Mesenteric fat pad (tissue), 1 donor: ENCODE measurements at places on chromosomes 1 and 21. TPM values are rescaled to one million over a fixed set of nuclear protein-coding genes. Genes with fewer than 3 reads are reported as not detected.

DNA sequence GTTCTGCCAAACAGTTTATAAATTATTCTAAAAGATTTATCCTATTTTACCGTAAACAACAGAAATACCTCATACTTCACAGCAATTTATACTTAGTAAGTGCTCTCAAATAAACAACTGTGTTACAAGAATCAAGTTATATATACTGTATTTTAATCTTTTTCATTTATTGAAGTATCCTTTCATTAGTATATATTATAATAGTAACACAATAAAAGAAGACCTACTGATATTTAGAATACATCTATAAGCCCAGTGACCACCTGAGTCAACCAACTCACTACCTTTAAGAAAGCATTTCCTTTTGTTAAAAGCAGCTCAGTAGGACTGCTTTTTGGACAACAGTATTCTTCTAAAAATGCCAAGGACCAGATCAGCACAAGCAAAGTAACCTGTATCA lies 5.9 kb downstream of the TMCO1 start:
- DNase-seq: no peak

- no peak for DNase-seq
Observed at GRCh38 chr1:42797979-42798378, 13.2 kb downstream of the TMEM269 start.

DNA sequence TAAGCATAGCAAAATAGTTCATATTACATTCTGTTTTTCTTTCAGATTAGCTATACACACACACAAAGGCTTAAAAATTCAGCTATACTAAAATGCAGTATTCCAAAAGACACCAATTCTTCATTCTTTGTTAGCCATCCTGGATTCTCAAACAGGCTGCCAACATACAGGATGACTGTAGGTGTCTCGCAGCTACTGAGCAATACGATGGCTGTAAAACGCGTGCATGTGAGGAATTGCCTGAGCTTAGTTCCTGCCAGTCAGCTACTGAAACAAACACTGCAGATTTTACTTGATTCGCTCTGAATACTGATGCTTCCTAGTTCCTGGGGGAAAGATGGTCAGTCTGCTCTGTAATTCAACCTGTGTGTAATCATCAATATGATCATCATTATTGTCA lies 24.7 kb upstream of the HMGN1 start:
- DNase-seq: no peak

PLA2G2C gene
- total RNA-seq: 0.74 TPM

SSR2 gene
- 179 TPM for total RNA-seq

ZFP69B gene
- total RNA-seq: 1.3 TPM

GRCh38 chr1:209207126-209207700 lies 376.3 kb upstream of the CAMK1G start:
- no peak for DNase-seq

GRCh38 chr1:79376106-79376505 lies 369.6 kb upstream of the ADGRL4 start:
- DNase-seq: no peak

ABCA4 gene
- total RNA-seq: 1.3 TPM

DHRS3 gene
- 495 TPM for total RNA-seq

DNA sequence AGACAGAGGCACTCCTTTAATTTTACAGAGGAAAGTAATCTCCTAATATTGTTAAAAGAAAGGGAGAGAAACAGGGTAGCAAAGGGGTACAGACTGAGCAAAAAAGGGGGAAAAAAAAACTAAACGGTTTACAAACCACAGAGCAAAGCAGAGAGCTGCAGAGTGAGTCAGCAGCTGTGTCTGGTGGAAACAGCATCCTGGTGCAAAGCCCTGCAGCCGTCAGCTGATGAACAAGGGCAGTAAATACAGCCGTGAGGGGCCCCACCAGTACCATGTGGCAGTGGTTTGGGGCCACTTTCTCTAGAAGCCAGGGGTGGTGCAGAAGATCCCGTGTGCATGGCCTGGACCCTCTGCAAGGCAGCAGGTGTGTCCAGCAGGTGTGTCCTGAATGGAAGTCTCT lies 111.3 kb downstream of the ERG start:
- no peak for DNase-seq

DNA sequence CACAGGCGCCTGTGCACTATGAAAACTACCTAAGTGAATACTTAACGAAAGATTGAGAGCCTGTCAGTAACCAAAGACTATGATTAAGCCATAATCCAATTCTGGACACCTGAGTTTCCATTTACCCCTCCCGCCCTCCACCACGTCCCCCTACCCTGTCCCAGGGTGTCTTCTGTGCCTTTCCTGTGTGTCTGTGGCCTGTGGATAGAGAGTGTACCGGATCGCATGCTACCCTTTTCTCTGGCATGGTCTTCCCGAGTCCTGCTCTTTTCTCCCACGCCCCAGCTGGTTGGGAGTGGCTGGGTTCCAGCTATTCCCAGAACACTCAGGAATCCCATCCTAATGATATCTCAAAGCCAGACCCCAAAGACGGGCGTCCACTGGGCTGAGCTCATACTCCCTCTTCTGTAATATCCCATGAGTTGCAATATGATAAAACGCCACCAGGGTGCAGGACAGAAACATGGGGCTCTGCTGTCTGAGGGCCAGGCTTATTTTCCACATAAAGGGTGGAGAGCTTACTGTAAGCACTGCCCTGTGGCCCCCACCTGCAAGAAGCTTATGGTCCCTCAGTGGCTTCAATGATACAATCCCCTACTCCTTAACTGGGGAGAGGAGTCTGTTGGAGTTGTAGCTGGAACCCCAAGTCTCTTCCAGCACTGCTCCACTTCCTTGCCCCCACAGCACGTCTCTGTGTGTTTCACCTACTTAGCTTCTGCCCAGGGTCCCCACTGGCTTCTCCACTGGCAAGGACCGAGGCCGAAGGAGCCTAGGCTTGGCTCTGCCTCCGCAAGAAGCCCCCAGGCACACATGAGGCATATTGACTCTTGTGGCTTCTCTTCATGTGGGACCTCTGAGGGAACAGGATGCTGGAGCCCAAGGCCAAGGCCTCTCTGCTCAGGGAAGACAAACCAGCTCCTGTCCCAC lies 17.6 kb upstream of the ALX3 start:
- no peak for DNase-seq

- DNase-seq: no peak
Observed at GRCh38 chr1:59298026-59298583, 1.2 kb downstream of the FGGY start.

KCNJ9 gene
- not detected for total RNA-seq

DNA sequence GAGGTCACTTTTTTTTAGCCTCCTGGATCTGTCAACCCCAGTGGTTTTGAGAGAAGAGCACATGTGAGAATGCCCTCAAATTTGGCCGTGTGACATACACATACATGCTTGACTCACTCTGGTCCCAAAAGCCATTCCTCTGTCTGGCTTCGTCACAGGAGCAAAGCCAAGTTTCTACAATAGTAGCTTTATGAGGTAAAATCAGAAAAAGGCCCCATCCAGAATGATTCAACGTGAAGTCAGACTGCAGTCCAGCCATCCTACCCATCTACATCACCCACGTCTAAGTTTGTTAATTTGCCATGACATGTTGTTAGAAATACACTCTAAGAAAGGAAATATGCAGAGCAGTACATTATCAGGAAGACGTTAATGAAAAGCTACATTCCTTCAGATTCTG lies 245.2 kb downstream of the SDCCAG8 start:
- DNase-seq: no peak

DNA sequence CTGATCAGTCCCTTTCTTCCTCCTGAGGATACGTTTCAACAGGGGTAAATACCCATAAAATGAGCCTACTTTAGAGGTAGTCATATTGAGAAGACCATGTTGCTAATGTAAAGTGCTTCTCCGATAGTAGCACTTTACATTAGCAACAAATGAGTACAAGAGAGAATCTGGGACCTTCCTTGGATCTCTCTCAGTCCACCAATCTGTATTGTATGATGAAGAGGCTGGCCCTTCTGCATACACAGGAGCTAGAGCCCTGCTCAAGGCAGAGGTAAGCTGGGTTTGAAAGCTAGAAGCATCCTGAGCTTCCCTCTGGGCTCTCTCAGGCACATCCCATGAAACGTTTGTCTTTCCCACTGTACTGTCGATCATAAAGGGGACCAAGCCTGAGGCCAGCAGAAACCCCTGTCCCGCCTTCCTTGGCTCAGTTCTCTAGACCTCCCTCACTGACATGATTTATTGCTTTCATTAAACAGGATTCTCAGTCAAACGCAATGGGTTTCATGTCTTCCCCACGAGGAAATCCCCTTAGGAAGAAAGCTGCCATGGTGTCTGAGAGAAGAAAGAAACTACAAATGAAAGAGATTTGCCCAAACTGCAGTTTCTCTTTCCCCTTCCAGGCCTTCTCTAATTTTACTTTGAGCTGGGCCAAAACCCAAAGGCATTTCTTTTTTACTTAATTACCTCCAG lies 62.8 kb upstream of the BCAR3 start:
- no peak for DNase-seq

SPSB1 gene
- total RNA-seq: 48.8 TPM

GRCh38 chr1:20663969-20664715 lies 3.0 kb upstream of the DDOST start:
- no peak for DNase-seq

DNA sequence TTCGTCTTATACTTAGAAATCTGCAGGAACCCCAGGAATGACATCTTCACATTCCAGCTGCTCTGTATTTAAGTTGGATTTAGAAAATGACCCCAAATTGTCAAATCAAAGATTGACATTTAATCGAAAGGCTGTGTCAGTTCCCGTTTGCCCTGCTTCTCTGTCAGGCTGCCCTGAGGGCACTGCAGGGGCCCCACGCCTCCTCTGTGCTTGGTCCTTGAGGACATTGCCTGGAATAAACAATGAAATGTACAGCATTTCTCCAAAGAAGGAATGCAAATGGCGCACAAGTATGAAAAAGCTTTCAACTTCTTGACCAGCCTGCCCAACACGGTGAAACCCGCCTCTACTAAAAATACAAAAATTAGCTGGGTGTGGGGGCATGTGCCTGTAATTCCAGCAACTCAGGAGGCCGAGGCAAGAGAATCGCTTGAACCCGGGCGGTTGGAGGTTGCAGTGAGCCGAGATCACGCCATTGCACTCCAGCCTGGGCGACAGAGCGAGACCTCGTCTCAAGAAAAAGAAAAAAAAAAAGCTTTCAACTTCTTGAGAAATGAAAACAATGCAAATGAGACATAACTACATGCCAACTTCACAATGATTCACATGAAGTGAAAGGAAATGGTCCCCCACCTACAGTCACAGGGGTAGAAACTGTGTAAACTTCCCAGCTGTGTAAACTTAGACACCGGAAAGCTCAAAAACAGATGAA lies 3.0 kb downstream of the TMPRSS3 start:
- DNase-seq: no peak

DNA sequence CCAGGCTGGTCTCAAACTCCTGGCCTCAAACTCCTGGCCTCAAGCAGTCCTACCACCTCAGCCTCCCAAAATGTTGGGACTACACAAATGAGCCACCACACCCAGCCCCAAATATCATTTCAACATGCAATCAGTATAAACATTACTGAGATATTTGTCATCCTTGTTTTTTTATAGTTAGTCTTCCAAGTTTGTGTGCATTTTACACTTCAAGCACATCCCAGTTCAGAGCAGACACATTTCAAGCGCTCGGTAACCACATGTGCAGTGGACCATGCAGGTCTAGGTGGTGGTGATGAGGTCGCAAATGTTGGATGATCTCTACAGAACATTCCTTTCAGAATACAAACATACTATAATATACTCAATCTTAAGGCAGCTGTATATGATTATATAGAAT lies 23.8 kb upstream of the APP start:
- DNase-seq: no peak

HSF2BP gene
- 0.26 TPM for total RNA-seq

DNA sequence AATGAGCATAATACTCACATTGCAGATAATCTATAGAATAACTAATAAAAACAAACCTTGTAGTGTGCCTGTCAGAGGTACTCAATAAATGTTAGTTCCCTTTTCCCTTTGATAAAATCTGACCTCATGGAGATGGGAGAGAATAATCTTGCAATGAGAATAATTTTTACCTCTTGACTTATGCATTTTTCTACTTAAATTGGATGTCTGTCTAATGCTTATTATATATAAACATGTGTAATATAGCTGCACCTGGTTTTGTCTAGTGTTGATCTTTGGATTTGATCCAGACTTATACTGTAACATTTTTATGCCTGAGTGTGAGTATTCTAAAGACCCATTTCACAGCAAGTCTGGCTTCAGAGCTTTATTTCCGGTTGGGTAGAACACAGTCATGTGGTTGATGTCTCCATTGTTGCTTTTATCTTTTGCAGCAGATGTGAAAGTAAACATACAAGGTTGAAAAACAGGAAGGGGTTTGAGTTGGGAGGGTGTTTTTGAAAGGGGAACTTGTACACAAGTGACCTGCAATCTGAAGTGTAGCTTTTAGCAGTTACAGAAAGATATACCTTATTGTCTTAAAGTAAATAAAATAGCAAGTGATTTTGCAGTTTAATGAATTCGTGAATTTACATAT lies 12.4 kb downstream of the EPB41 start:
- DNase-seq: no peak

GRCh38 chr1:66393586-66394287 lies 140.2 kb upstream of the SGIP1 start:
- DNase-seq: no peak

DNA sequence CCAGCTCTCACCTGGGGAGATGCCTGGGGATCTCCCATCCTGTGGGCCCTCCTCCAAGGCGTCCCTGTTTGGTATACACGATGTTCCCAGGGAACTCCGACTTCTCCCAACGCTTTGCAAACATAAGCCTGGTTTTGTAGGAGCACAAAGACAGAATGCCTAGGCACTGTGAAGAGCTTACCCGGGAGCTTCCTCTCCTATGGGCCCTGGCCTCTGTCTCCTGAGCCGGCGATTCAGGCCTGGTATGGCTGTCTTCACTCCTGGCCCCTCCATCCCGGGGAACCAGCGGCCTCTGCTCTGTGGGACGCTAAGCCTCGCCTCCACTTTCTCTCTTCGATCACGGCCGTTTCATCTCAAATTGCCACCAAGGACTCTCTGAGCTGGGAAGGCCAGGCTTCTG lies 59.6 kb upstream of the ACTRT2 start:
- no peak for DNase-seq

DNA sequence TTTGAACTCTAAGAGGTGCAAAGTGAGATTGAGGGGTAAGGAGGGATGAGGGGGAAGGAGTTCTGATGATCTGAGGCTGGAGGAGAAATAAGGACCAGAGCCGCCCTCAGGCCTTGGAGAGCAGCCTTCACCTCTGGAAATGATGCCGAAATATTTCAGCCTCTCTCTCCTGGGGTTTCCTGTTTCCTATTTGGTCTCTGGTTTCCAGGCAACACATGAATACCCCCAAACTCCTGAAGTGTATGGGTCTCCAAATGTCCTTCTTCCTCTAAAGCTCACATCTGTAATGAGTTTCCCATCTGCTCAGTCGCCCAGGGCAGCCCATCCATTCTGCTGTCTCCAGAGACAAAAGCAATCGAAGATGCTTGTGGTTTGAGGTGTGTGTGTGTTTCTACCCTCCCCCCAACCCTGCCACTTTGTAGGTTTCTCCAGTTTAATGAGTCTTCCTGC lies 52.0 kb upstream of the FAM20B start:
- DNase-seq: no peak

- no peak for DNase-seq
Observed at GRCh38 chr1:214010197-214010573, 22.4 kb downstream of the PROX1 start.

TCP10L gene
- 0.13 TPM for total RNA-seq

- no peak for DNase-seq
Observed at GRCh38 chr1:212188599-212189351, 96.4 kb upstream of the PPP2R5A start.

- no peak for DNase-seq
Observed at GRCh38 chr1:1115136-1115785, 628 bp downstream of the C1orf159 start.

GRCh38 chr1:9198538-9199361 lies 35.8 kb upstream of the H6PD start:
- DNase-seq: no peak

NEK2 gene
- not detected for total RNA-seq

GRCh38 chr1:213138892-213139291 lies 87.9 kb downstream of the RPS6KC1 start:
- no peak for DNase-seq
